Neural progenitor cell (in vitro differentiated cells): ENCODE measurements at places on chromosomes 5 and 9.

DNA sequence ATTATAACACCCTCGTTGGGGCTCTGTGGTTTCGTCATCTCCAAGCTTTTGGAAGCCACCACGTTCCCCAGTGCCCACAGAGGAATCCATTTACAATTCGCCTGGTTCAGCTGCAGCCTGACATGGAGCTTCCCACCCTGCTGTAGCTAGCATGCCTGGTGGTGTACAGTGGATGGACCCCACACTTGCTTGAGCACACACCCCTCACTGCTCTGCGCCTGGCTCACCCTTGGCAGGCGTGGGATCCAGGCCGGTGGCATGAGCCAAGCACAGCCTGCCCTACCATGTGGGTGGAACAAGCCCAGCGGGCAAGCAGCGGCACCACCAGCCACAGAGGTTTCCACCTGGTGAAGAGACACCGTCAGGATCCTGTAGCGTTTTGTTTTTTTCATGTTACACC lies 1045.7 kb upstream of the CDH9 start:
- DNase-seq, result no peak

- no peak for DNase-seq
Observed at GRCh38 chr9:18060269-18060934, 413.6 kb upstream of the ADAMTSL1 start.

- peak; percentile 18 for DNase-seq
Observed at GRCh38 chr5:124923131-124923530, 176.7 kb upstream of the ZNF608 start.

DNA sequence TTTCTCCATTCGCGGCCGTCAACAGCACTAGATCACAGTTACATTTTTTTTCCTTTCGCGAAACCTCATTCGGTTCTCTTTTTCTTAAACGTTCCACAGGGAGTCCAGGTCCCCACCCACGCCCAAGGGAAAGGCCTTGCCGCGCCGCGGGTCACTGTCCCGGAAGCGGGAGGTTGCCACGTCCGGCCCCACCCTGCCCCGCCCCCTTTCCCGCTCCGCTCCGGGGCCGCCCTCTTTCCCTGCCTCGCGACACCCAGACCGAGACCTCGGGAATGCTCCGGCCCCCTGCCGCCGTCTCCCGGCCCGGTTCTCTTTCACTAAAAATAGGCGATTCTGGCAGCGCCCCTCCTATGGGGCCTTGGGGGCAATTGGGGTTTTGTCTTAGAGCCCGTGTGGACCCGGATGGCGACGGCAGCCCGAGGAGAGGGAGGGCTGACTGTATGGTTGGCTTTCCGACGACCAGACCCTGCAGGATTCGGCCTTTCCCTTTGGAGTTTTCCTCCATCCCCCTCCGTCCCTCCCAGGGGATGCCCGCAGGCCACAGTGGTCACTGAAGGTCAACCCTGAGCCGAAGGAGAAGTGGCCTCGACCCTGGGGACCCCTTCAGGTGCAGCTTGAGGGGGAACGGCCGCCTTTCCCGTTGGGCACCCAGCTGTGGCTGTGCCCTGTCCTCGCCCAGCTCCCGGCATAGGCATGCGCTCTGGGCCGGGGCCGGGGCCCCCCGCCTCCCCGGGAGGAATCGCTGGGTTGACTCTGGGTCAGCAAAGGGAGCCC lies 2.8 kb upstream of the RACK1 start:
- DNase-seq, result peak; percentile 84

DNA sequence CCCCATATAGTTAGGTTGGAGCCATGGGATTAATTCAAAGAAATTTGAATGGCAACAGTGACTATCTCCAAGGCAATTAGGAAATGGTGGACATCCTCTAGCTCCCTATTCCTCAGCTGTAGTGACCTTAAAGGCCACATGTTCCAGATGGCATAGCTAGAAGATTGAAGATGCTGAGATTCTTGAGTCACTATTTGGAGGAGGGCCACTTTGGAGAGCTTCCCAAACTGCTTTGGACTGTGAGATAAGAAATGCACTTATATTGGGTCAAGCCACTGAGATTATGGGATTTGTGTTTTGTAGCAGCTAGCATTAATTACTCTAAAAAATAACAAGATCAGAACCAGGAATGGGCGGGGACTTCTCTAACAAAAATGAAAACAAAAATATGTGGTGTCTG lies 636.2 kb upstream of the CCNG1 start:
- DNase-seq, result no peak

DNA sequence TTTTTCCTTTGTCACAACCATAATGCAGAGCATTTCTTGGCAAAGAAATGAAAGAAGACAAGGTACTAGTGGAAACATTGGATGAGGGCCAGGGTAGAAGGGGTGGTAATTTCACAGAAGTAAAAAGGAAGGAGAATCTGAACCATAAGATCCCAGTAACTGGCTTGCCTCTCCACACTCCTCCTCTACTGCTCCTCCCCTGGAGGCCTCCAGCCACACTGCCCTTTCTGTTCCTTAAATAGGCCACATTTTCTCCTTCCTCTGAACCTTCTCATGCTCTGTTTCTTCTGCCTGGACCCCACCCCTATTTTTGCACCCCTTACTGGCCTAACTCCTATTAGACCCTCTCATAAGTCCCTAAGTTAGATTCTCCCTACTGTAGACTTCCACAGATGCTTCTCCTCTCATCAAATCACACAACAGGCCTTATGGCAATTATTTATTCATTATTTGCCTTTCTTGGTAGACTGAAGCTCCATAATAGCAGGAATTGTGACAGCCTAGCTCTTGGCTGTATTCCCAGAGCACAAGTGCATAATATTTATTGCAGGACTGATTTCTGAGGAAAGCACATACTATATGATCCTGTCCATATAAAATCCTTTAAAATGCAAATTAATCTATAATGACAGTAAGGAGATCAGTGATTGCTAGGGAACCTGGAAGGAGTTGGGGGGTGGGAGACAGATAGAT lies 31.3 kb upstream of the GRIA1 start:
- DNase-seq, result no peak

GRCh38 chr5:2459251-2459650 lies 292.2 kb downstream of the IRX2 start:
- no peak for DNase-seq

GRCh38 chr5:128021411-128021810 lies 62.2 kb upstream of the SLC12A2 start:
- no peak for DNase-seq

DNA sequence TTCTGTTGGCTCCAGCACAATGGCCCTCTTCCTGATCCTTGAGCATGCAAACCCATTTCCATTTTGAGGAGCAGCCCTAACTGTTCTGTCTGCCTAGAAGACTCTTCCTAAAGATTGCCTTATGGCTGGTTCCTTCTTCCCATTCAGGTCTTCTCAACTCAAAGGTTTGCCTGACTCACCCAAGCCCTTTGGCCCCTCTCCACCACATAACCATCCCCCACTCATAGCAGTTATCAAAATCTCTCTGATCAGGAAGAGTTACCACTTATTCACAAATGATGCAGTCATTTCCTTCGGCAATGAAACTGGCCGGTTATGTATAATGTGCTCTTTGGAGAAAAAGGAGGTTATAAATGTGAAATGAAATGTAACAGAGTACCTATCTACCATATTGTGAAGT lies 8.9 kb upstream of the POU4F3 start:
- DNase-seq, result no peak

GRCh38 chr9:132241840-132242620 lies 80.2 kb downstream of the NTNG2 start:
- DNase-seq, result peak; percentile 61

DNA sequence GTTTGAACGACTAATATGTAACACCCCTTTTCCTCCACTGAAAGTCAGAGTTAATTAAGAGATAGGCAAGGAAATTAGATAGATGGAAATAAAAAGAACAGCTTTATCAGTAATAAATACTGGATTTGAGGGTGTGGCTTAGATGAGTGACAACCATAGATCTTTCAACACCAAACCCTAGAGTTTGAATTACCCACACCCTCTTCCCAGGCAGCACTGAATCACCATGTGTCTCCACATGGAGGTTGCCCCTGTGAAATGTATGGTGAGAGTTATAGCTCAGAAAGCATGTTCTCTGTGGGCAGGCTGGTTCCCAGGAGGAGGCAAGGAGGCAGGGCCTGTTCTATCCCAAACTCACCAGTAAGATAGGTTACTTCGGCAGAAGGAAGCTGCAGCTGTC lies 69.7 kb downstream of the TMEM174 start:
- no peak for DNase-seq

GRCh38 chr5:116492776-116493175 lies 81.8 kb downstream of the SEMA6A start:
- DNase-seq, result no peak

DNA sequence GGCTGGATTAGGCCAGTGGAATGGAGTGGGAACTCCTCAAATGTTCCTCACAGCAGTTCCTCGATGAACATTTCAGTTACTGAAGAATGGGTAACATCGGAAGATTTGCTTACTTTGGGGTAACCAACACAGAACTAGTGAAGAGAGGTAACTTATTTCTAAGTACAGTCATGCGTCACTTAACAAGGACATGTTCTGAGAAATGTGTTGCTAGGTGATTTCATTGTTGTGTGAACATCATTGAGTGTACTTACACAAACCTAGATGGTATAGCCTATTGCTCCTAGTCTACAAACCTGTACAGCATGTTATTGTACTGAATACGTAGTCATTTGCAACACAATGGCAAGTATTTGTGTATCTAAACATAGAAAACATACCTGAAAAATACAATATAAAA lies 228.3 kb downstream of the MAST4 start:
- DNase-seq, result no peak

DNA sequence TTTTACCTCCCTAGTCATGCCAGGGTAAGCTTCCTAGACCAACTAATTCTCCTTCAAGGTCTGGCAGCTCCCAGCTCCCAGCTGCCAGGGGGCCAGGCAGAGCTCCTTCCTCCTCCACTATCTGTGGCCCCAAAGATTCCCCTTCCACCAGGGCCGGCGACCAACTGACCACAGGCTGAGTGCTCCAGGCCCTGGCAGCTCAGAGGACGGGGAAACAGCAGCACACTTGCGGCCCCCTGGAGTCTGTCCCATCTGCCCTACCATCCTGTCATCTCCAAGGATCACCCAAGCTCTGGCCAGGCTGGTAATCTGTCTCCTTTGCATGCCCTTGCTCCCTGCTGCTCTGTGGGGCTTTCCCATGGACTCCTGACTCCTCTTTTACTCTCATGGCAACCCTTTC lies 31.2 kb upstream of the BASP1 start:
- DNase-seq, result no peak

DNA sequence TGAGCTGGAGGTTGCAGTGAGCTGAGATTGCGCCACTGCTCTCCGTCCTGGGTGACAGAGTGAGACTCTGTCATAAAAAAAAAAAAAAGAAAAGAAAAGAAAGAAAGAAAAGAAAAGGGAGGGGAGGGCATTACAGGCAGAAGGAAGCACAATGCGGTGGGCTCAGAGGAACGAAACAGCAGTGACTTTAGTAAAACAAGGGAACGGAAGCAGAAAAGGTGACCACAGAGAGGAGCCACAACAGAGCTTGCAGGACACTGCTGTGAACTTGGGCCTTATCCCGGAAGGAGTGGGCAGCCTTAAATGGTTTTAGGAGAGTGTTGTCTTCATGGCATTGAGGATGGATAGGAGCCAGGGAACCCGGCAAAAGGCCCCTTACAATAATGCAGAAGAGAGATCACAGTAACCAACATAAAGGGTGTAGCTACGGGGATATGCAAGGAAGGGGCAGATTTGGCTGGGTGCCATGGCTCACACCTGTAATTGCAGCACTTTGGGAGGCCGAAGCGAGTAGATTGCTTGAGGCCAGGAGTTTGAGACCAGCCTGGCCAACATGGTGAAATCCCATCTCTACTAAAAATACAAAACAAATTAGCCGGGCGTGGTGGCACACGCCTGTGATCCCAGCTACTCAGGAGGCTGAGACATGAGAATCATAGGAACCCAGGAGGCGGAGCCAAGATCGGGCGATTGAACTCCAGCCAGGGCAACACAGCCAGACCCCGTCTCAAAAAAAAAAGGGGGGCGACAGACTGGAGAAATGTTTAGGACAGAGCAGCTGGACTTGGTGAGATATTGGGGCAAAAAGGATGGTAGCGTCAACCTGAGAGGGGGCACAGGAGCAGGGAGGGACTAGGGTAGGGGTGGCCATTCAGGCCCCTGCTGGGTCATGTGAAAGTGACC lies 83.9 kb upstream of the ZBTB43 start:
- DNase-seq, result no peak

GRCh38 chr5:65742565-65743231 lies 20.7 kb downstream of the NLN start:
- peak; percentile 48 for DNase-seq

DNA sequence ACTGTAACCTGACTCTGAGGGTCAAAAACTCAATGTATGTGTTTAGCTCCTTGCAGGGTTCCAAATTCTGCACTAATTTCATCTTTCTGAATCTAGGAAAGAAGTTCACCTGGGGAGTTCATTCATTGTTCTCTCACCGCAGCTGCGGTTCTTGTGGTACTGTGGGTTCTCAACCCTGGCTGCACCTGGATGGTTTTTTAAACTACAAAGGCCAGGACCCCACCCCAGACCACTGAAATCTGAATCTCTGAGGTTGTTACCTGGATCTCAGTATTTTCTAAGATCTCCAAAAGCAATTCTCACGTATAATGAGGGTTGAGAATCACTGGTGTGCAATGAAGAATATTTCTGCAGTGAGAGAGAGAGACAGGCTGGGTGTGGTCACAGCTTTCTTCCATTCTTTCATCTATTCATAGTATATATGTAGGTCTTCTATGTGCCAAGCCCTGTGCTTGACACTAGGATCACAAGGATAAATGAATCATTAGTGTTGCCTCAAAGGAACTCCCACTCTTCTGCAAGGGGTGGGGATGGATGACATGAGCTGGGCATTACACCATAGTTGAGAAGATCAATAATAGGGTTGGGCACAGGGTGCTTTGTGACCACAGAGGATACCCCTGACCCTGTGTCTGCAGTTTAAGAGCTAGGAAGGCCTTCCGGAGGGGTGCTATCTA lies 109.8 kb downstream of the GALNT10 start:
- DNase-seq, result no peak

- DNase-seq, result peak; percentile 23
Observed at GRCh38 chr9:29285818-29286217, 1712.5 kb upstream of the C9orf72 start.

GRCh38 chr5:111232311-111233051 lies 8.3 kb downstream of the CAMK4 start:
- no peak for DNase-seq

- no peak for DNase-seq
Observed at GRCh38 chr9:129656795-129657390, 8.6 kb upstream of the PRRX2 start.

DNA sequence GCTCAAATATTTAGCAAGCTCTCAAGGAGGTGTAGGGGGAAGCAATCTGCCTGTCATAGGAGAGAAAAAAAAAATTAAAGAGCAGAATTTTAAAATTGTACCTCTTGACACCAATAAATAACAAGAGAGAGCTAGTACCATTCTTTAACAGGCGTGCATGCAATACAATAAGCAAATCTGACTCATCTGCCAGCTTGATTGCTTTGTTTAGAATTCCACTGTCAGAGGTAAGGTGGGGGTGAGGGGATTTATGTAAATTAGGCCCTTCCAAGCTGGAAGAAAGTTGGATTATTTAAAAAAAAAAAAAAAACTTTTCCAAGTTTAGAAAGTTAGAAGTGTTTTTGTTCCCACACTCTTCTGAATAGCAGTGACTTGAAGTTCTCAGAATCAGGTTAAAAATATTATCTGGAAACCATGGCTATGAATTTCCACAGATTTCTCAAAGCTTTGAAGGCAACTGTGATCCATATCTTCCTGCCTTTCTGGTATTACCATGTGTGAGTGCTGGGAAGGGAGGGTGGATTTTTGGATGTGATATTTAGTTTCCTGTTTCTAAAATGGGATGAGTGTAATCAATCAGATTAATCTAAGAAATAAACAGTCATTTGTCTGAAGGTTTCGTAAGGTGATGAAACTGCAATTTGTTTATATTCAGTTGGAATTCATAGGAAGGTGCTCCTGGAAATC lies 477.5 kb downstream of the TLE4 start:
- peak; percentile 21 for DNase-seq

GRCh38 chr5:66143473-66144073 lies 527 bp upstream of the SREK1 start:
- DNase-seq, result no peak
